ENCODE measurements at places on chromosomes 11 and 22. TPM values are rescaled to one million over a fixed set of nuclear protein-coding genes. Genes with fewer than 3 reads are reported as not detected.

TSPAN18 gene
- not detected for total RNA-seq

TRIM51 gene
- total RNA-seq = 1.3 TPM

DNAJB7 gene
- not detected for total RNA-seq

MAPK8IP2 gene
- total RNA-seq = 7.7 TPM

ISX gene
- total RNA-seq = not detected

ARHGEF17 gene
- total RNA-seq = 14.1 TPM

ZNF74 gene
- 14.7 TPM for total RNA-seq
